ENCODE measurements at places on chromosomes 1 and 21. TPM values are rescaled to one million over a fixed set of nuclear protein-coding genes. Genes with fewer than 3 reads are reported as not detected.

DNA sequence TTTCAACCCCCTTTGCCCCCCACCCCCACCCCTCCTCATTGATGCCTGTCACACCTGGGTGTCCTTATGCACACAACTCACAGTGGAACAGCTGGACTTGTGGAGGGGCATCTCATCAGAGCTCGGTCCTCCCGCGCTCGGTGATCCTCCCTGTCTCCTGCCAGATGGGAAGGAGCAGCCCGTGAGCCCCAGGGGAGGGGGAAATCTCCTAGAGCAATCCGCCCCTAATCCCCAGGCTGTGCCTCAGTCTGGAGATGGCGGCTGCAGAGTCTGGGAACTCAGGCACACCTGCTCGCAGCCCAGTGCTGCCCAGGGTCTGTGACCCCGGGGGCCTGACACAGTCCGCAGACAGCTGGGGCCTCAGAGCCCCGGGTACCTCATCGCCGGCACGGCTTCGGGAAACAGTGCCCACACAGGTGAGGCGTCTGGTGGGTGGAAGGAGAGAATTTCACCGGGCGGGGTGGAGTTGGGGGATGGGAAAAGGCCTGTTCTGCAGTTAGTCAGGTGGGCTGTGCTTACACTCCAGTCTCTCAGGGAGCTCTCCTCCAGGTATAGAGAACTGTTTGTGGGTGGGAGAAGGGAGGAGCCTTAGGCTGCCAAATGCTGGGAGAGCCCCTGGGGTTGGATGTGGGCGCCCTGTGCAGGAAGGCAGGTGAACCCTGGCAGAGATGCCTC lies 29.3 kb downstream of the TMCC2 start:
- H3K4me1 ChIP-seq, result no peaks in the 10 kb centered on the region
- H3K4me3 ChIP-seq, result no peak overlapping the region
- no peak overlapping the region for H3K27ac ChIP-seq

The PADI2 gene
- 191 TPM for total RNA-seq

The CRNN gene
- 0.67 TPM for total RNA-seq

DNA sequence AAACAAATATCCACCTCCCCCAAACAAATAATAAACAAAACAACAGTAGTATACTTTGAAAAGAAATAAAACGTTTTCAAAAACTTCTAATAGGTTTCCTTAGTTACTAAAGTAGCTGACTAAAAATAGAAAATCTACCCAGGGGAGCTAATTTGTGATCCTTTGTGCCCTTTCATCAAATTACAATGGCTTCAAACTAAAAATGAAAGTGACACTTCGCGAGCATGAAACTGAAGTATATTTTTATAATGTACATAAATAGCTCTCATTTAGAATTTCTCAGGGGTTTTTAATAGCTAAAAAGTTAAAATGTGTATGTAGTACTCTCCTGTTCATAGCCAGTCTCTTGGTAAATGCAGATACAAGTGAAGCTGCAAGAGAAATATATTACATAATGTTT lies 78.4 kb downstream of the BRINP3 start:
- no peaks in the 10 kb centered on the region for H3K4me1 ChIP-seq
- DNase-seq, result no peak
- no peaks in the 10 kb centered on the region for H3K27me3 ChIP-seq
- H3K27ac ChIP-seq, result no peak overlapping the region
- H3K4me3 ChIP-seq, result no peak overlapping the region
- H3K36me3 ChIP-seq, result no peaks in the 10 kb centered on the region

The MEGF6 gene
- total RNA-seq, result 2.5 TPM
